ENCODE measurements at places on chromosomes 7 and 10.

DNA sequence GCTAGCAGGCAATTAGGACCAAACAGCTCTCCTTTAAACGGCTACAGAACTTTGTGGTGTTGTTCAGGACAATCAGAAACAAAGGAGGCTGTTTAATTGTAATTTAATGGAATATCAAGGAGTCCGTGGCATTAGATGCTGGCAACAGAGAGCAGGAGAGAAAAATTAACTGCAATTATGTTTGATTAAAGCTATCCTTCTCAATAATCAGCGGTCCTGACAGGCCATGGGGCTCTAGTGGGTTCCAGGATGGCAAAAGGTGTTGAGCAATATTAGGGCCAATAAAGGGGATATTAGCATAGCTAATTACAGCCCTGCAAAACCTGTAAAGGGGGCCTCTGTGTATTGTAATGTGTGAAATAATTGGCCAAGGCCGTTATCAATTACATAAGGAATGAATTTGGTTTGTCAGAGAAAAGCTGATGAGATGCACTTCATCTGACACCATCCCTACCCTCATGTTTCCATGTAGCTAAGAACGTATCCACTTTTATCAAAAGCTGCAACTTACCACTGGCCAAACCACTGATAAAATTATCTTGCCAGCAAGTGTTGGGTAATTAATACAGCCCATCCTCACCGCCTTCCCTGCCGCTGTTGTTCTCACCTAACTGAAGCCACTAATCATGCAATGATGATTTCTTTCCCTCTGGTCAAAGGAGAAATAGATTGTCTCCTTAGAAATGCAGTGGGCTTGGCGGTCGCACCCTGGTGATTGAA is 81.6 kb downstream of the EBF3 start:
- DNase-seq: no peak

DNA sequence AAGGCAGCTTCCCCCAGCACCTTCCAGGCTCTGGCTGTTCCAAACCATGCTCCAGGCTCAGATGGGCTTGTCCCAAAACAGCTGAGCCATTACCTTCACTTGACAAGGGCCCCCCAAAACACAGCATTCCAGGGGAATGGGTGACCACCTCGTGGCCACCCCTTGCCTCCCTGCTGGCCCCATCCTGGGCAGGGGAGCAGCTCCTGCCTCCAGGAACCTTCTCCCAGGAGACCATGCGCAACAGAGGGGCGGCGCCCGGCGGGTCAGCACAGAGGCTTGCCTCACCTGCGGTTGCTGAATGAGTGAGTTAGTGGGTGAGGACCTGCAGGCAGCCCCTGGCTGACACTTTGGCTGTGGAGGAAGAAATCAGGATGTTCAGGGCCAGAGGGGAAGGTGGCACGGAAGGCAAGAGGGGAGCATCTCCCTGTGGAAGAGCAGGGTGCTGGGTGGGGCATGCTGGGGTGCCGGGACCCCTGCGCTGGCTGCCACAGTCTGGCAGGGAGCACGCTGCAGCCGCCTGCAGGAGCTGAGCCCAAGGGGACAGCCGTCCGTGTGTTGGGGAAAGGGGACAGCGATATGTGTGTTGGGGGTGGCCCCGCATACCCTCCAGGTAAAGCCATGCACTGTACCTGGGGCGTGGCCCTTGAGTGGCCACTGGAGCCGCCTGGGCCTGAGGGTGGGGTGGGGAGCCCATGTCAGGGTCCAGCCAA is 54.7 kb downstream of the PWWP2B start:
- no peak for DNase-seq

DNA sequence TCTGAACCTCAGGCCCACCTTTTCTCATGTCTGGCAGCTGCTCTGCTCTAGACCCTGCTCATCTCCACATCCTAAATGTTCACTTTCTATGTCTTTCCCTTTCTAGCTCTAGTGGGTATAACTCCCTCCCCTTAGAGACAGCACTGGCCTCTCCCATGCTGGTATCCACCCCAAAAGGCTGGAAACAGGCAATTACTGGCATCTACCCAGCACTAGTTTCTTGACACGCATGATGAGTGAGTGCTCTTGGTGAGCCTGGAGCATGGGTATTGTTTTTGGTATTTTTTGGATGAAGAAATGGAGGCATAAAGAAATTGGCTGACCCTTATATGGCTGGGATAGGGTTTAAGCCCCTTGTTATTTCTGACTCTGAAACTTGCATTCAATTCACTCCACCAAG is 156.0 kb downstream of the EGFR start:
- no peak for DNase-seq

GRCh38 chr10:35276889-35277288 is 59.4 kb upstream of the CCNY start:
- no peak for DNase-seq

DNA sequence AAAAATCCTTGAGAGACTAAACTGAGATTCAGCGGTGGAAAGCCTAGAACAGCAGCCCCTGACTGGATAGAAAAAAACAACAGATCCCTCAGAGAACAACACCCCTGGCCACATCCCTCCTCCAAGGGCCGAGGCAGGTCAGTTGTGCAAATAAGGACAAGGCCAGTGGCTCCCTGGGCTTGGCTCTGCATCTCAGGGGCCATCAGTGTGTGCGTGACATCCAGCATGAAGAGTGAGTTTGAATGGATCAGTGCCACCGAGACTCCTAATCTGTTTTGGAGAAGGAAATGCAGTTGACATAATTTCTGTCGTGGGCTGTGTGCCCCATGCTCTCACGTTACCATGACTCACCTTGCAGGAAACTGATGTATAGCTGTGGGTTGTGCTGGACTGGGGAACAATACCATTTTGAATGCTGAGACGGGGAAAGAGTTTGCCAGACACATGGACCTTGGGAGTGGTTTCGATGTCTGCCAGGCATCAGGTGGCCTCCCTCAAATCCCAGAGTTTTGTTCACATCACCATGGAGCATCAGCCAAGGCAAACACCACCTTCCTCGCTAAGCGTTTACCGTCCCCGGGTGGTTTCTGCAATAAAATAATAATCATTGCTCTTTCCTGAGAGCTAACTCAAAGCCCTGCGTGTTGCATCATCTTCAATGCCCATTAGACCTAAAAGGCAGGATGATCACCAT is 153.2 kb upstream of the FZD8 start:
- DNase-seq: no peak

DNA sequence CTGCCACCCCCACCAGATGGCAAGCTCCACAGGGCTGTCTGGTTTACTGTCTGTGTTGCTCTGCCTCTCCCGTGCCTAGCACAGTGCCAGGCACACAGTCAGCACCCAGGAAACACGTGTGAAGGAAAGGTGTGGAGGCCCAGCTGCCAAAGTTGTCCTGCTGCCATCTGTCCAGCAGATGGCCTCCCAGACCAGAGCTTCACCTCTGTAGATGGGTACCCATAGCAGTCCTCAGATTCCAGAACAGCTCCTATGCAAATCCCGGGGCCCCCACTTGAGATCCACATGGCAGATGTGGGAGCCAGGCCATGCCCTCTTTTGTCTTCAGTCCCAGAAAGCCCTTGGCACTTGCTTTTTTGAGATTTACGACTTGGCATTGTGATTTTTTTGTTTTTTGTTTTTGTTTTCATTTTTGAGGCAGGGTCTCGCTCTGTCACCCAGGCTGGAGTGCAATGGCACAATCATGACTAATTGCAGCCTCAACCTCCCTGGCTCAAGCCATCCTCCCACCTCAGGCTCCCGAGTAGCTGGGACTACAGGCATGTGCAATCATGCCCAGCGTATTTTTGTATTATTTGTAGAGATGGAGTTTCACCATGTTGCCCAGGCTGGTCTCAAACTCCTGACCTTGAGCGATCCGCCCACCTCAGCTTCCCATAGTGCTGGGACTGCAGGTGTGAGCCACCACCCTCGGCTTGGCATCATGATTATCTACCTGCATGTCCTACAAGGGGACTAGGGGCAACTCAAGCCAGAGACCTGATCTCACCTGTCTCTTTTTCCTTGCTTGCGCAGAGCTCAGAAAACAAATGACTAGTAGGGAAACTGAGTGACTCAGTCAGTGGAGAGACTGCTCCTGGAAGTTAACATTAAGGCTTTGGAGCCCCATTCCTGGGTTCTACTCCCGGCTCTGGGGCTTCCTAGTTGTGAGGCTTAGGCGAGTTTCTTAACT is 16.9 kb upstream of the PALD1 start:
- peak; percentile 81 for DNase-seq

DNA sequence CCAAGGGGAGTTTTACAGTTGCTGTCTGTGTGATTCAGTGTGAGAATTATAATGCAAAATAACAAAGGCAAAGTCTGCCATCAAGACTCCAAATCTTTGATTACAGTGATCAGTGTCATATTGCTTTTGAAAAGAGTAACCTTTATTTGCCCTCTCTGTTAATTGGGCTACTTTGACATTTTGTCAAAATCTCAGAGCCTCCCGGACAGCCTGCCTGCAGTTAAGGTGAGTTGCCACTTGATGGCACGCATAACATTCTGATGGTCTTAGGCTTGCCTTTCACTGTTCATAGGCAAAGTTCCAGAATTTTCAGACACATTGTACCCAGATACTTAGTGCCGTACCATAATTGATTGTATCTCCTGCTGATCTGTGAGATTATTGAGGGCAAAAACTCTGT is 253.5 kb downstream of the ABCA13 start:
- DNase-seq: peak; percentile 26

All from GM10248 (cell line).